Activated CD4-positive, alpha-beta T cell treated with anti-CD3 and anti-CD28 coated beads, Interleukin-2, Interleukin-4, amounts not matched to agents 100 ng/mL and 50 ng/mL, durations not matched to agents 16 hours and 8 hours (primary cell): ENCODE measurements at places on chromosomes 5 and 9.

- DNase-seq = no peak
Observed at GRCh38 chr5:172795318-172795977, 24.5 kb upstream of the DUSP1 start.

GRCh38 chr9:124140941-124141568 lies 116.7 kb upstream of the NEK6 start:
- no peak for DNase-seq

GRCh38 chr5:17118631-17119030 lies 98.8 kb upstream of the BASP1 start:
- peak; percentile 12 for DNase-seq

DNA sequence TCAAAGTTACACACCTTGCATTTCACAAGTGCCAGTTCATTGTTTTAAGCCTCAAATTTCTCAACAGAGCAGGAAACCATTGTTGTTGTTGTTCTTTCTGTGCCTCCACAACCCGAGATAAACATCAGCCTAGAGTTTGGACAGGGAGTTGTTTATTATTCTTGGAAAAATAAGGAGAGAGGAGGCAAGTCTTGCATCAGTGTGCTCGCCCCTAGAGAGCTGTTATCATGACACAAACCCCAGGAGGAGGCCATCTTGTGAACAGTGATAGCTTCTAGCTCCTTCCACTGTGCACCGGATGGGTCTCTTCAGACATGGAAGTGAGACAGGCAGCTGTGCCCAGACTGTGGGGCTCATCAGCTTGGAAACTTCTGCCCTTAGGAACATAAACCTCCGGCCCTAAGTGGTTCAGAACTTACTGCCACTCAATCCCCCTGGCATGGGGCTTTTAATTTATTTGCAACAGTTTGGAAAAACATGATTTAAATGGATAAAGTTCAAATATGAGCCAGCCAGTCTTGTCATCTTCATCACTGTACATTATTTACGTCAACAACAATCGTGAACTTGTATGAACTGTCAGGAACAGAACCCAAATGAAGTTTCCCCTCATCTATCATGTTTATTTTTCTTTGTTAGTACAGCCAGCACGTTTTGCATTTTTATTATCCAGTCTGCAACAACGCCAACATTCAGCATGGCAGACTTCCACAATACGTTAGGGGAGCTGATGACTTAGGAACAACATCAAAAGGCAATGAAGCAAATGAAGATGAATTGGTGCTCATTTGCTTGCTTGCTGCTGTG lies 181.7 kb upstream of the S1PR3 start:
- DNase-seq = no peak

- DNase-seq = peak; percentile 78
Observed at GRCh38 chr5:7878381-7878873, 9.5 kb downstream of the MTRR start.

- no peak for DNase-seq
Observed at GRCh38 chr5:178238711-178239592, 6.3 kb upstream of the PHYKPL start.

DNA sequence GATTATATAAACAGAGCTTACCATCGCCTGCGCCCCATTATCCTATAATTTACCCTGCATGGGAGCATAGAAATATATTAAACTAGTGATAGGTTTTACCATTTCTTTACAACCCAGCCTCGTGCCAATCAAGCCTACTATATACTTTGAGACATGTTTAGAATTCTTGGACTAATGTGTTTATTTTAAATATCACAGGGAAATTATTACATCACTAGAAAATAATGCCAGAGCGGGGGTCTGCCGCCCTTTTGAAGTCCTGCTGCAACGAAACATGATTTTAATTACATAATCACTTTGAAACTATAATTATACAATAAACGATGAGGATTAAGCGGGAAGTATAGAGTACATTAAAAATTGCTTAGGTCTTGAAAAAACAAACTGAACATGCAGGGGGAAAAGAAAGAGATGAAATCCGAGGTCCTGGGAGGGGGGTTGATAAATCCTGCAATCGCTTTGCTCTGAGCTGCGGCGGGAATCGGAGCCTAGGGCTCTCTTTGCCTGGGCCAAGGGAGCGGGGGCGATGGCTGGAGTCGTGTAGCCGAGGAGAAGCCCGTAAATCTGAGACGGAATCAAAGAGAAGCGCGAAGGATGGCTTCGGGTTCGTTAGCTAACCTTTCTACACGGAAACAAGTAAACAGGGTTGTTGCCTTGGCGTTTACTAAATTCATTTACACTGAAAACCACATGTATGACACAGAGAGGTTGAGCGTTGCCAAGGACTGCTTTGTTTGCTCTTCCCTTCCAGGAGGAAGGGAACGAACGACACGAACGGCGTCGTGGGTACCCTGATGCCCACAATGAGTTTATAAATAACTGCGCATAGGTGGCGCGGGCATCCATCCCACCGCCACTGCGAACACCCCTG lies 127.6 kb downstream of the TMEM174 start:
- DNase-seq = no peak
